ENCODE measurements at places on chromosomes 4 and X.

DNA sequence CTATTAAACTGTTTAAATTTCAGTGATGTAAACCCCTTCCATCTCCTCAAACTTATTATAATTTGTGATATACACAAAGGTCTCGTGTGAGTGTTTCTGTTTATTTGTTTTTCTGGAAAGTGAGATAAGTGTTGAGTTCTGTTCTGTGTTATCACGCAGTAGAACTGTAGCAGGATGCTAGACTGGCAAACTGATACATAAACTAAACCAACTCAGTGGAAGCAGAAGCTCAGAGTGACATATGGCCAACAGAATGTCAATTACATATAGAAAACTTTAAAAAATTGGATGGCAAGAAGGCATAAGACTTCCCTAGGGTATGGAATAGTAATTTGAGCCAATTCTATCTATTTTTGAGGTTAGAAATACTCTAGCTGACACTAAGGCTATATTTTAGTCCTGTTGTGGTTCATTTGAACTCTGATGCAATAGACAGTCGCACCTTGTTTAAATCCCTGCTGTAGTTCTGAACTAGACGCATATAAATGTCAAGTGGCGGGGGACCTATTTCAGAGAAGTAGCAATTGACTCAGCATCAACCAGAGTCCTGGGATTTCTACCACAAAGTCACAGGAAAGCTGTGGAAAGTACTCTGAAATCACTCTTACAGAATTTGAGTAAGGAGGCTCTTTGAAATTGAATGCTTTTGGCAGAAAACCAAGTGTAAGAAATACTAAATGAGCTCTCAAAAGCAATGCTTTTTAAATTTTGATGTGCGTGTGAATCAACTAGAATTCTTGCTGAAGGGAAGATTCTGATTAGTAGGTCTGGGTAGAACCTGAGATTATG, 294.4 kb downstream of the INPP4B start:
- DNase-seq, result no peak

DNA sequence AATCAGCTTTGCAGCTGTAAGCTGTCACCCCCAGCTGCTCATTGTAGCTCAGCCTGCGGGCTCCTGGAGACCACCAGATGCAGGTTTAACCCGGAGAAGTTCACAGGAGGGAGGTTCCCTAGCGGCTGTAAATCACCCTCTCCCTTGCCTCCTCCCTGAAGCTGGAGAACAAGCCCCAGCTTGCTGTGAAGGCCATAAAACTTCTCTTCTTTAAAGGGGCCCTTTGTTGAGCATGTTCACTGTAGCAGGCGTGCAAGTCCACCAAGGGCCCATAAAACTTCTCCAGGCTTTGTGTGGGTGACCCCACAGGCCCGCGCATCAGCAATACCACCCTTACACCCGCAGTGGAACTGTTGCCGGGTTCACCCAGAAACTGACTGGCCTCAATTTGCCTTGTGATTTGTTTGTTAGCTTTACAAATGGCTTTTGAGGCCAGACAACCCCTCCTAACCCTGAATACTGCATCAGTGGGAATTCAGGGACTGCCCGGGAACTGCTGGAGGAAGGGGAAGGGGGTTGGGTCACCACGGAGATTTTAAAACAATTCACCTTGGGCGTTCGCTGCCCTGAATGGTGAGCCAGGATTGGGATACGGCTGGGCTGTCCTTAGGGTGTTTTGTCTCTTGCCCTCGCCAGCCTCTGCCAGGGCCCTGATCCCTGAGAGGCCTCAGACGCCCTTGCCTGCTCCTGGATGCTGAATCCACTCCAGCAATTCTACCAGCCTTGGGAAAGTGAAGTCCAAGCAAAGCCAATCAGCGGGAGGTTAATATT, 49.5 kb upstream of the ATP6AP2 start:
- DNase-seq, result no peak

DNA sequence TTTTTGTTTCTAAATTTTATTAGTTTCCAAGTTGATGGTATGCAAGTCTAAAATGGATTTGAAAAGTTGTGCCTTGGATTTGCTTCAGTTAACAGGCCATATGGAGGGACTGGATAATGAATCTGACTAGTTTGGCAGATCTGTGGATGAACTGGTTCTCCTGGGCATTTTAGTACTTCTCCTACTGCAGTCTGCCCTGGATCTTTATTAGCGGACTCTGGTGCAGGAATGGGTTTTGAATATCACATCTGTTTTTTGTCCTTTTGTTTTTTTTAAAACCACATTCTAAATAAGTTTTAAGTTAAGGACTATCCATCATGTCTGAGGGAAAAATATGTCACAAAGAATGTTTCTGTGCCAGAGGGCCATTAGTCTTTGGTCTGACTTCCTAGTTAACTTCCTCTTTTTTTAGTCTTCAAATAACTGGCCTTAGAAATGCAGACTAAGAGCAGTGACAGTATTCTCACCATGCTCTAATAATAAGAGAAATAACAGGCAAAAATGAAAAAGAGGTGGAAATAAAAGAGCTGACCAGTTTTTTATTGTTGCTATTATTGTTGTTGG, 13.9 kb upstream of the DCK start:
- DNase-seq, result no peak

DNA sequence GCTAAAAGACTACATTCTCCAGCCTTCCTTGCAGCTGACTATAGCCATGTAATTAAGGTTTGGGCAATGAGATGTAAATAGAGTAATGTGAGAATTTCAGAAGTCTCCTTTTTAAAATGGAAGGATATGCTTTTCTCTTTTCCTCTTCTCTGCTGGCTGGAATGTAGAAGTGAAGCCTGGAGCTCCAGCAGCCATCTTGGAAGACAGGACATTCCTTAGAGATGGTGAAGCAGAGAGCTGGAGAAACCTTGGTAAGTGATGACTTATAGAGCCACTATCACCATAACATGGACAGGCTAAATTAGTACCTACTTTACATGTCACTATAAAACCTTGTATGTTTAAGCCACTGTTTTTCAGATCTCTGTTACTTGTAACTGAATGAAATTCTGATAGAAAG, 48.0 kb downstream of the RASL11B start:
- DNase-seq, result no peak

DNA sequence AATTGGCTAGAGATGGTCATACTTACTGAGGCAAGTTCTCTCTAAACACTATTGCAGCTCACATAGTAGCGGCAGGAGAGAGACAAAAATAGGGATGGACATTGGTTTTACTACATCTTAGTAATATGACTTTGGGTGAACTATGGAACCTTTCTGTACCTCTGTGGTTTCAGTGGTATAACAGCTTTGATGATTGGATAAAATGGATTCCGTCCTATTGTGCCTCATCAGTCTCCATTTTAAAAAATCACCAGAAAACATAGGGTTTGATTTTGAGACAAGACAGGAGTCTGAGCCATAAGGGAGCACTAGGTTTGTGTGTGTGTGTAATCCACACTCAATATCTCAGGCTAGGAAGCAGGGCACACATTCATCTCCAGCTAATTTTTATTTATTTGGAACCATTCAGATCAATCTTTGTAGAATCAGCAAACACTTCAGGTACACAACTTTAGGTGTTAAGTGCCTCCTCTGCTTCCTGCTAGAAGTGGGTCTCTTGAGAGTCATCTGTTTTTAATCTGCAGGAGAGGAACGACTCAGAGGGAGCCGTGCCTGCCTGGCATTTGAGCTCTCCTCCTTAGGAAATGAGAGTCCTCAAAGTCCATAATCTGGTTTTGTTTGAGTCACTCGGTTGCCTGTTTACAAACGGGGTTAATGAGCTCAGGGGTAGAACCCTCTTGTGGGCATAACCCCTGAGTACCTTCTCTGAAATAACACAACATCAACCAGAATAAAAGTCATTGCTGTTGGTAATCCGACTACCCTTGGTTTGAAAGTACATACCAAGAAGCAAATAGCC, 238.5 kb upstream of the BOD1L1 start:
- no peak for DNase-seq

- no peak for DNase-seq
Measured at GRCh38 chrX:136166221-136166855, 19.0 kb downstream of the FHL1 start.

- no peak for DNase-seq
Measured at GRCh38 chrX:69133921-69134542, 31.2 kb downstream of the PJA1 start.

DNA sequence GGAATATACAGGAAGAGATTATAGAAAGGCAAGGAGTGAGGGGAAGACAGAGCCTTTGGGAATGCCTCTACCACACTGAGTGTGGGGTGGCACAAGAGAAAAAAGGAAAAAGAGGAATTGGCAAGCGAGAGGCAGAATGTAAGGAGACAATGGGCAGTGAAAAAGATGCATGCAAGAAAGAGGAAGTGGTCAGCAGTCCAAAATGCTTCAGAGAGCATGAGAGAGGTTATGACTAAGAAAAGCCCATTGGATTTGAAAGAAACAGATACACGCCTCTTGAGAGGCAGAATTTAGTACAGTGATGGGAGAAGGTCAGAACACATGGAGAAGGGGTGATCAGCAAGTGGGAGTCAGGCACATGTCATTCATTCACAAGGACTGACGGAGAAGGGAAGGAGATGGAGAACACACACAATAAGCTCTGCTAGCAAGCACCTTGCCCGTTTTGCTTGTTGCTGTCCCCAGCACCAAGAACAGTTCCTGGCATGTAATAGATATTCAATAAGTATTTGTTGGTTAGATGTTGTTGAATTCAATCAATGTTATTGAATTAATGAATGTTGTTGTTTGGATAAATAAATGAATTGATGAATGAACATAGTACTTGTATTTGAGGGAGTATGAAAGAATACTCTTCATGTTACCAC, 6.3 kb downstream of the DCHS2 start:
- no peak for DNase-seq

GRCh38 chr4:87423317-87424098, 1.1 kb downstream of the NUDT9 start:
- DNase-seq, result no peak

DNA sequence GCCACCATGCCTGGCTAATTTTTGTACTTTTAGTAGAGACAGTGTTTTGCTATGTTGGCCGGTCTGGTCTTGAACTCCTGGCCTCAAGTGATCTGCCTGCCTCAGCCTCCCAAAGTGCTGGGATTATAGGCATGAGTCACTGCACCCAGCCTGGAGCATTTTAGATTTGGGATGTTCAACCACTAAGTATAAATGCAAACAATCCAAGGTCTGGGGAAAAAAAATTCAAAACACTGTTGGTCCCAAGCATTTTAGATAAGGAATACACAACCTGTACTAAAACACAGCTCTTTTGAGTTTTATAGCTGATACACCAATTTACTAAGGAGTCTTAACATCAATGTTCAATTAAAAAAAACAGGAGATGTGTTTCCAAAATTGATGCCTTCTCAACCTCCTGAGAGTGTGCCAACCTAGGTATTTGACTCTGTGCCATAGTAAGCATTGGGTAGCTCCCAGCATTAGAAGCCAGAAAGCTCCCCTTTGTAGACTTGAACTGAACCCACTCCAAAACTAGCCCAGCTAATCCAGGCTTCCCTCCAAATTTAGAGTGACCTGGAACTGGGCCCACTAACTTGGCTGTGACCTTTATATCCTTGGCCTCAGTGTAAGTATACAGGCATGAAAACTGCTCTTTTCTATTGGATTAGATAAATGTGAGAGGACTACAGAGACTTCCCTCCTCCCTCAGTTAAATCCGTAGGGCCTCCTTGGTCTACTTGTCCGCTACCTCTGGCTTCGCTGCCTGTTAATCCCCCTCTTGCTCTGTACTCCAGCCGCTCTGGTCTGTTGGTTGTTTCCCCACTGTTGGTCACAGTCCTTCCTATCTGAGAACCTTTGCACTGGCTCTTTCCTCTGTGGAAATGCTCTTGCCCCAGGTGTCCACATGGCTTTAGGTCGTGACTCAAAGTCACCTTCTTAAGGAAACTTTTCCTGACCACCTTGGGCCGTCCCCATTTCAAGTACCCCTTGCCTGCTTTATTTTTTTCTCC, 77.6 kb downstream of the CCKAR start:
- no peak for DNase-seq

GRCh38 chr4:76990288-76991080, 40.9 kb downstream of the SEPTIN11 start:
- no peak for DNase-seq

GRCh38 chrX:85611926-85612325, 232.5 kb upstream of the POF1B start:
- no peak for DNase-seq

DNA sequence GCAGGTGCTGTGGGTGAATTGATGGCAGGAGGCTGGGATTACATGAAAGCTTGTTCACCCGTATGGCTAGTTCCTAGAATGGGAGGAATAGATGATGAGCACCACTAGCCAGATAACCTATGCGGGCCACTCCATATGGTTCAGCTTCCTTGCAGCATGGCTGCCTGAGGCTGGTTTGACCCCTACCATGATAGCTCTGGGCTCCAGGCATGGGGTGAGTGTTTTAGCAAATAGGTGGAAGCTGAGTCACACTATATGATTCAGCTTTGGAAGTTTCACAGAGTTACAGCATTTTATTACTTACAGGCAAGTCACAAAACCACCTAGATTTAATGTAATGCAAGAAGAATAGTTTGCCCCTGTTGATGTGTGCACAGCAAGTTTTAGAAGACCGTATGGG, 603.2 kb downstream of the STIM2 start:
- no peak for DNase-seq

DNA sequence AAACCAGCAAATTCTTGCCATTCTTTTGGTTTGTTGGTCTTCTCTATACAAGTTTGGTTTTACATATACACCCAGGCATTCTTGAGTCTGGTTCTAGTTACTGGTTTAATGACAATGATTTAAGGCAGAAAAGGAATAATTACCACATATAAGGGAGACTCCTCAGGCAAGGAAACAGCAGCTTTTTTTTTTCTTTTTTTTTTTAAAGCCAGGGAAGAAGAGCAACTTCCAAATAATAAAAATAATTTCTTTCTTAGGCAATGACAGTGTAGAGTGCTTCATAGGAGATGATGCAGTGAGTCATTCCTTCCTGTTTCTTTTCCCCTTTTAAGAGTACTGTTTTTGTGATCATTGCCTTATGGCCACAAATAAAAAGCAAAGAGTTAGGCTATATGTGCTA, 289.7 kb downstream of the DKK2 start:
- DNase-seq, result no peak

DNA sequence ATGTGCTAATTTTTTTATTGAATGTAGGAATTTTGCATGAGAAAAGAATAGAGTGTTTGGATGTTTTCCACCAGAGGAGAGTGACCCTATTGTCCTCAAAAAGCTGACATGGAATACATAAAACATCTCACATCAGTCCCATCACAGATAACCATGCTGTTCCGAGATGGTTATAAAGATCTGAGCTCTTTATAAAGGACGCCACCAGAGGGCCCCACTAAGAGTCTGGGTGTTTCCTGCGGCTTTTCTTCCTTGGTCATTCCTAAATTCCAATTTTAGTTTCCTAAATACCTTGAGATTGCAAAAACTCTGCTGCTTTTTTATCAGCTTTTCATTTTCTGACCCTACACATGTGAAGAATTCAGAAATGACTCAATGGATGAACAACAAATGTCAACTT, 504.5 kb upstream of the FRG1 start:
- no peak for DNase-seq
